Activated effector memory CD4-positive, alpha-beta T cell treated with anti-CD3 and anti-CD28 coated beads, Interleukin-2, amount 50 U/mL, for 16 hours (primary cell): ENCODE measurements at places on chromosomes 6 and 20.

GRCh38 chr6:168563656-168564055 lies 122.7 kb downstream of the SMOC2 start:
- DNase-seq, result no peak

DNA sequence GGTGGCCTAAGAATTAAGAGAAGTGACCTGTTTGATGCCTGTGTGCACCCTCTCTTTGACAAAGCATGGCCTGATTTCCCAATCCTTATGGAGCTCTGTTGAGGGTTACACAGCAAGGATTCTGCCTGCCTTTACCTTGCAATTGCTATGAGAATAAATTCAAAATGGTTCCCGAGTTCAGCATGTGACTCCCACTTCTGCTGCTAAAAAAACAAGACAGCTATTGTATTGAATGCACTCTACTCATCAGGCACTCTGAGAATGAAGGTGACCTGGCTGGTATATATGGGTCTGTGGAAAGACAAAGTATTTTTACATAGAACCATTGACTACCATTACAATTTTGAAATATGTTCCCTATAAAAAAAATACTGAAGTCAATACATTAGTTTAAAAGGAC lies 190.3 kb downstream of the ATXN1 start:
- DNase-seq, result no peak

- DNase-seq, result no peak
Observed at GRCh38 chr20:17381724-17382123, 149.5 kb downstream of the BFSP1 start.

GRCh38 chr20:48339190-48339985 lies 488.4 kb downstream of the PREX1 start:
- no peak for DNase-seq

DNA sequence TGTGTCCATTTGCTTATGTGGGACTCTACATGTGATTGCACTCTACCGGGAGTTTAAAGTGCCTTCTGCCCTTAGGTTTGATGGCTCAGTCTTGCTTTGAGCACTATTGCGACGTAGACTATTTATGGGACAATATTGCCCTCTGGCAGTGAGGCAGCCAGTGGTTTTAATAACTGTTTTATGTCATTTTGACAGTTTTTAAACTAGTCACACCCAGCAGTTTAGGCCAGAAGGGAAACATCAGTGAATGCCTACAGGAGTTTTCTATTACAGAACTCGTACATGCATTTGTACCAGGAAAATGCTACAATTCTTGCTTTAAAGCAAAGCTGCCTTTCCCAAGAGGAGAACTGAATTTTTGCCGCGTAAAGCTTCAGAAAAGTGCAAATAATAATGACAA lies 813.7 kb downstream of the KIF16B start:
- no peak for DNase-seq

- no peak for DNase-seq
Observed at GRCh38 chr20:8413691-8414090, 281.6 kb downstream of the PLCB1 start.
